Left lobe of liver (tissue), 2 donors: ENCODE measurements at places on chromosomes 5 and 9. TPM values are rescaled to one million over a fixed set of nuclear protein-coding genes. Genes with fewer than 3 reads are reported as not detected.

Gene FCN2
- total RNA-seq, result 95.7 TPM

Gene OR13C5
- not detected for total RNA-seq

Gene CCNJL
- total RNA-seq, result 0.48 TPM

Gene POU5F2
- 0.38 TPM for total RNA-seq

Gene NIPAL4
- total RNA-seq, result not detected

Gene CRHBP
- total RNA-seq, result 26.4 TPM

Gene UNC13B
- 21.4 TPM for total RNA-seq

Gene MRPS27
- total RNA-seq, result 23.9 TPM

Gene SPINK5
- not detected for total RNA-seq

Gene ADAMTSL1
- 1.9 TPM for total RNA-seq

Gene OLFML2A
- total RNA-seq, result 0.35 TPM

DNA sequence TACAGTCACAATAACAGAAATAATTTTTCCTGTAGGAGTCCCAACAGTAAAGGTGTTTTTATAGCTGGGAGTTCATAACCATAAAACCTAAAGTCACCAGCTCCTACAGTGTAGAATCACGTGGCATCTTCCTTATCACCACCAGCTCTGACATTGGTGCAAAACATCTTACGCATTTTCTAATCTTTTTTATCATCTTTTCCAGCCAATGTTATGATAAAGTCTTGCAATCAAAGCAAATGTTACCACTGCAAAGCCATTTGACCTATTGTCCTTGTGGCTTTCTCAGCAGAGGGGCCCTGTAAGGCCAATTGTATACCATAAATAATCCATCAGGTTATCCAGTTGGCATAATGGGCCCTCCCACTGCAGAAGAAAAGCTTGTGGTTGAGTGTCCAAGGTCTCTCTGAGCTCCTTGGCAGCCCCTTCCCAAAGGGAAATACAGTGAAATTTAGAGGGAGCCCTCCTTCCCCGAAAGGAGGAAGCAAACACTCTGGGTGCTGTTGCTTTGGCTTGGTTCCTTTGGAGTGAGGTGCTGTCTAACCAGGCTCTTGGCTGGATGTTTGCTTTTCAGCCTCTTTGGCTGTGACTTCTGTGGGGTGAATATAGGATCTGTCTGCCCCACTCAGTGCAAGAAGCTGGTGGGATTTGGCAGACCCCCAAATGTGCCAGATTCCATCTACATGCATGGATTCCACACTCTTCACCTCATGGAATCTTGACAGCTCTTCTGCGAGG lies 29.3 kb upstream of the CPEB4 start:
- DNase-seq, result no peak

DNA sequence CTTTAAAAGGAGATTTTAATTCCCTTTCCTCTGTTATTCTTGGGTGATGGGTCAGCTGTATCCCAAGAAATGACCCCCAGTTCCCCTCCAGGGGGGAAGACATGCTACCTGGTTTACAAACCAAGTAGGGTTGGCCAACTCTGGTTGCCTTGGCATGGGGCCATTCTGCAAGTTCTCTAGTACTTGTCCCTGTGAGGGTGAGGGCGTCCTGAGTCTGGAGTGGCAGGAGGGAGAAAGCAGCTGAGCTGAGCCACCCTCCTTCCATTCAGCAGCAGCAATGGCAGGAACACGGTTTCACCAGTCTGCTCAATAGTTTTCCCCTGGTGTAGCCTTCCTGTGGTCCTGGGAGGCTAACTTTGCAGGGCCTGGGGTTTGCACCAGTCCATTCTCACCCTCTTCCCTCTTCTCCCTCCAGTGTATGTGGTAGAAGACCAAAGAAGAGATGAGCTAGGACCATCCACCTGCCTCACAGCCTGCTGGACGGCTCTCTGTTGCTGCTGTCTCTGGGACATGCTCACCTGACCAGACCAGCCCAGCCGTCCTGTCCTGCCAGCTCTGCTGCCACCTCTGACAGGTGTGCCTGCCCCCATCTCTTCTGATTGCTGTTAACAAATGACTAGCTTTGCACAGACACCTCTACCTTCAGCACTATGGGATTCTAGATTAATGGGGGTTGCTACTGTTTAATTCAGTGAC lies 59.9 kb downstream of the PFDN1 start:
- no peak for DNase-seq

- DNase-seq, result no peak
Measured at GRCh38 chr9:109852556-109852955, 72.6 kb downstream of the PALM2AKAP2 start.

DNA sequence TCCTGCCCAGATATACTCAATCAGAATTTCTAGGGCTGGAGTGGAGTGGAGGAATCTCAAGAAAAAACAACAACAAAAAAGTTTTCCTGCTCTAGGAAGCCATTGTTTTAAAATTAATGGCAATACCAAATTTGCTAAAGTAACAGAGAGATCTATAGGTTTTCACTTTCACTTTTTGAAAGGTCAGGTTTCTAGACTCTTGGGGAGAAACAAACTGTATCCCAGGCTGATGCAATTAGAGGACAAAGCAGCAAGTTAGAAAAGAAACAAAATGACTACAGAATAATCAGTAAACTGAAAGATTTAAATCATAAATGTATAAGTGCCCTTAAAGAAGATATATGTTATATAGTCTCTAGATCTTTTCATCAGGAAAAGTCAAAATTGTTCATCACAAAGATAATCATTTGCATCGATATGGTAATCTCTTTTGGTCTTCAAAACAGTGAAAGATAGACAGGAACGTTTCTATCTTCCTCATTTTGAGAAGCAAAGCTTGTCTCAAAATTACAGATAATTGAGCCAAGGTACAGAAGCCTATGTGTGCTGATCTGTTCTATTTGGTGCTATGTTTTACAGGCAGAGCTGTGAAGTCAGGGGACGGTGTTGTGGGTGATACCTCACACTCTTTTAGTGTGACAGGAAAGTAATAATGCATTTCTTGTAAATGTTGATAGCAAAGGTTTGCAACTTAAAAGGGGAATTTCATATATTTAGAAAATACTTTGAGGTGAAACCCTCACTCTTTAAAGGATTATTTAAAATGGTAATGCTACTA lies 1746.6 kb upstream of the C9orf72 start:
- no peak for DNase-seq

DNA sequence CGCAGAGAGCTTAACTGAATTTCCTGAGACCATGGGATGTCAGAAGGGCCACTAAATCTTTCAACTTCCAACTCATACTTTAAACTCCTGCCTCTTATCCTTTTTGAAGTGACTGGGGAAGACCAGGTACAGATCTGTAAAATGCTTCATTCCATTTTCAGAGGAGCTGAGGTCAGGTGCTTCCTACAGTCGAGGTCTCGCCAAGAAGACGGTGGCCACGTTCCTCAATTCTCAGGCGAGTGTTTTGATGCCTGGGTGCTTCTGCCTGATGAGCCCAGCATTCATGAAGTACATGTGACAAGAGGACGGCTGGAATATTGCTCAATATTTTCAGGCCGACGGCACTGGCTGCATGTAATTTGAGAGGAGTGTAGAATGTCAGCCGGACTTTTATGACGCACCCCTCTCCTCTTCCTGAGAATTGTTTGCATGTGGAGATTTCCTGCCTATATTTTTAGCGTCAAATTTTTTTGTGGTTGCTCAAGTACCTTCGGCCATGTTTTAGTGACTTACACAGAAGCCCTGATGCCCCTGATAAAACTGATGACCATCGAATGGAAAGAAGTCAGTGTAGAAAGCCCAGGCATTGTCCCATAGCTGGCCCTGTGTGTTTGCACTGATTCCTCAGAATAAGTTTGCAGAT lies 38.8 kb upstream of the GLRX start:
- peak; percentile 86 for DNase-seq

DNA sequence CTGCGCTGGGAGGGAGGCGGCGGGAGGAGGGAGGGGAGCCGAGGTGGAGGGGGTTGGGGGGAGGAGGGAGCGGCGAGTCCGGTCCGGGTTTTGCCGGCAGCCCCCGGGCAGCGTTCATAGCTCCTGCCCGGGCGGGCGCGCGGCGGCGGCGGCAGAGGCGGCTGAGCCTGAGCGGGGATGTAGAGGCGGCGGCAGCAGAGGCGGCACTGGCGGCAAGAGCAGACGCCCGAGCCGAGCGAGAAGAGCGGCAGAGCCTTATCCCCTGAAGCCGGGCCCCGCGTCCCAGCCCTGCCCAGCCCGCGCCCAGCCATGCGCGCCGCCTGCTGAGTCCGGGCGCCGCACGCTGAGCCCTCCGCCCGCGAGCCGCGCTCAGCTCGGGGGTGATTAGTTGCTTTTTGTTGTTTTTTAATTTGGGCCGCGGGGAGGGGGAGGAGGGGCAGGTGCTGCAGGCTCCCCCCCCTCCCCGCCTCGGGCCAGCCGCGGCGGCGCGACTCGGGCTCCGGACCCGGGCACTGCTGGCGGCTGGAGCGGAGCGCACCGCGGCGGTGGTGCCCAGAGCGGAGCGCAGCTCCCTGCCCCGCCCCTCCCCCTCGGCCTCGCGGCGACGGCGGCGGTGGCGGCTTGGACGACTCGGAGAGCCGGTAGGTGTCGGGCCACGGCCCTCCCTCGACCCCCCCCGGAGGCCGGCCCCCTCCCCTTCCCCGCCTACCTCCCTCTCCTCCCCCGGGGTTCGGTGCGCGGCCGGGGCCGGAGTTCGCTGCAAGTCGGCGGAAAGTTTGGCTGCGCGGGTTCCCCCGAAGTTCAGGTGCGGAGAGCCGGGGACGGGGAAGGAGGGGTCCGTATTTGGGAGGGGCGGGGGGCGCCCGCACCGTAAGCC lies at the start of gene CXXC5:
Gene CXXC5 (plus strand): TSS at position 145 of the 877 bp plus-strand sequence. CDS start 32,175 bp downstream, outside the sequence.
- DNase-seq, result peak; percentile 91

DNA sequence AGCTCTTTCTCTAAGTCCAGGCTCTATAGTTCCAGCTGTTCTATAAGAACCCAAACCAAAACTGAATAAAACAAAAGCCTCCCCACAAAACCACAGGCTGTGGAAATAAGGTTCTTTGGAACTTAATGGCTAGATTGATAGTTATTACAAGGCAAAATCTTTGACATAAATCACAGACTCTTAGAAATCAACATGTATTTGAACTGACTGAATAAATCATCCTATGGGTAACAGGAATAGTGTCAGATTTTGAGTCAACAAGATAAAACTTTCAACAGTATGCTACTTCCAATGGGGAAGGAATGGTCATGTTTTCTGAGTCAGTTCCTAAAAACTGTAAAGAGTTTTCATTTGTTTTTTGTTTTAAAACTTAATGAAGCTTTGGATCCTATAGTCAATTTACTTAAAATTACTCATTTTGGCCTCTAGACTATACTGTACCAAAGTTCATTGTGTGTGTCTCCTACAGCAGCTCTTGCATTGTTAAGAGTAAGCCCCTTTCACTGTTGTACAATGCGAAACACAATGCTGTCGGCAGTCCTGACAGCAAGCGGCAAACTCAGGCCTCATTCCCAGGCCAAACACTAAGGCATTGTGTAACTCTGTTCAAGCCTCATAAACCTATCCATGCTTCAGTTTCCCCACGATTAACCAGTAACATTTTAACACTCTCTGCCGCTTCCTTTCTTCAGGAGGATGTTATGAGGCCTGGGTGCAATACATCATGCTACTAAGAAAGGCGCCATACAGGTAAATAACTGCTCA lies 134.1 kb downstream of the ARL15 start:
- DNase-seq, result no peak

GRCh38 chr5:156121882-156122281 lies 205.1 kb upstream of the SGCD start:
- no peak for DNase-seq

GRCh38 chr5:170536525-170536924 lies 32.7 kb downstream of the KCNIP1 start:
- no peak for DNase-seq

DNA sequence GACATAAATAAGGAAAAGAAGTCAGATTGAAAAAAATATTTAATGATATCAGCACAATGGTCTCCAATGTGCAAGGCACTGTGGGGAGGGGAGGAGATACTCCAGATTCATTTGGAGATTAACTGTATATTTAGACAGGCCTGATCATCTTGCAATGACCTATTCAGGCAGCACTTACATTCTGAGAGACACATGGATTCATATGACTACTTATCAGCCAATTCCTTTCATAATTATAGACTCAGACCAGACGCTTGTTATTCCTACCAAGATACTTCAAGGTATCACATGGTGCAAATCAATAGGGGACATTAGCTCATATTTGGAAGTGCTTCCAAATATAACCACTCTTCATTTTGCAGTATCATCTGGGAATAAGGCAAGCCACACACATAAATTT lies 153.5 kb upstream of the TARS1 start:
- DNase-seq, result no peak

GRCh38 chr5:74075501-74076484 lies 449.8 kb downstream of the ARHGEF28 start:
- no peak for DNase-seq

- DNase-seq, result no peak
Measured at GRCh38 chr5:20351849-20352248, 363.8 kb upstream of the CDH18 start.

GRCh38 chr9:116899337-116900006 lies 212.4 kb downstream of the TRIM32 start:
- no peak for DNase-seq

DNA sequence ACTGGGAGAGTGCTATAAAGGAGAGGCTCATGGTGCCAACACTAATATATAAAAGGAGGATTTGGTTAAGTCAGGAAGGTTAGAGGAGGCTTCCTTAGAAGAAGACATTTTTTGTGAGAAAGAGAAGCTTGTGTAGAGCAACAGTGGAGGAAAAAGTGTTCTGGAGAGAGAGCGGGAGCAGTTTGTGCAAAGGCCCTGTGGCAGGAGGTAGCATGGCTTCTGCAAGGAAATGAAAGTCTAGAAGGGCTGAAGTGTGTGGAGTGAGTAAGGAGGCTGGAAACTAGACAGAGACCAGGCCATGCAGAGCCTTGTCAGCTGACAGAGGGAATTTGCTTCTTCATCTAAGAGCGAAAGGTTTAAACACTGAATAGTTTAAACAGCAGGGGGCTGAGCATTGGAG lies 64.4 kb upstream of the ARAP3 start:
- DNase-seq, result no peak

GRCh38 chr9:114216976-114217375 lies 61.6 kb downstream of the COL27A1 start:
- no peak for DNase-seq

- DNase-seq, result no peak
Measured at GRCh38 chr9:91935805-91936514, 14.1 kb downstream of the ROR2 start.

DNA sequence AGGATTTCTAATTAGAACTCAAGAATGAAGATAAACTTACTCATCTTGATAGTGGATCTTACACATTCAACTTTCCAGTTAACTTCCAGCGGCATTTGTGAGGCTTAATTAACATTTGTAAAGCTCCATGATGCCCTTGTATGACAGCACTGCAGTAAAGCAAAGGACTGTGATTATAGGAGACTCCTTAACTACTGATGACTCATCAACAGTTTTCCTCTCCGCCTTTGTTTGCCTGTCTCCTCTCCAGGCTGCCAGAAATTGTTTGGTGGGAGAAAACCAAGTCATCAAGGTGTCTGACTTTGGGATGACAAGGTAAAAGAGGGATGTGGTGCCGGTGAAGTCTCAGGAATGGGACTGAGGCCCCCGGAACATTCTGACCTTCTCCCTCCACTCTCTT lies 20.4 kb upstream of the CYFIP2 start:
- DNase-seq, result no peak

DNA sequence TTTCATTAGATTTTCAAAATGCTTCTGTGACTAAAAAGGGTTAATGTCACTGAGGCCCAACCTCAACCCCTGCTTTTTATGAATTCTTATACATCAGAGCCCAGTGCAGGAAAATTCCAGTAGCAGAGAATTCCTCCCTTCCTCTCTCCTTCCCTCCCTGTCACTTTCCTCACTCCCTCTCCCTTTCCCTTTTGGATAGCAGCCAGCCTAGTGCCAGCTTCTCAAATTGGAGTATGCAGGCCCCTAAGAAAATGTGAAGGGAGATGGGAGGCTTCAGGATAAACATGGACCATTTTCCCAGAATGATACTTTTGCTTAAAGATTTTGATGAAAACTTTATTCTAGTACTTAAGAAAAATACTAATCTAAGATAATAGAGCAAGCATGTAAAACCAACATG lies 507.4 kb downstream of the KDM4C start:
- DNase-seq, result no peak

- peak; percentile 35 for DNase-seq
Measured at GRCh38 chr5:373710-374602, 52.4 kb downstream of the AHRR start.
